ENCODE measurements at places on chromosomes 1 and 21.

DNA sequence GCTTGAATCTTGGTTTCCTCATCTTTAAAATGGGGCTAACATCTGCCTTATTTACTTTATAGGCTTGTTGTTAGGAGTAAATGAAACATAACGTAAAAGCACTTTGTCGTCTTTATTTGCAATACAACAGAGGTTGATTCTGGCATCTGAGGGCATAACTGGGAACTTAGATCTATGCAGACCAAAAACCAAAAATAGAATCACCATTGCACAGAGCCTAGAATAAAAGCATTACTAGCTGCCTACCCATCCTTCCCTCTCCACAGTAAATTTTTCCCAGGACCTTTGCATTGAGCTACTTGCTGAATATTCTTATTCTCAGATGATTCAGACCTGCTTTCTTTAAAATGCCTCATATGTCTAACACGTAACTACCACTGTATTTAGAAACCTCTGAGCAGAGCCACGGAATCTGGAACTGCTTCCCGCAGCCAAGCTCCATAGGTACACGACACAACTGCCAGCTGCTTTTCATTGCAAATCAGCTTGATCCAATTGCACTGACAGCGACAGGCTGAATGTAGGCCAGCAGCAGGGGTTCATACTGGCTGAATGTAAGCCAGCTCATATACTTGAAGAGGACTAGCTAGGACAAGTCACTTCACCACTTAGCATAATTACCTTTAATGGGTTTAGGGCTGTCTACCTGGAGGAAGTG, 33.2 kb upstream of the SERBP1 start:
- peak; percentile 89 for DNase-seq

DNA sequence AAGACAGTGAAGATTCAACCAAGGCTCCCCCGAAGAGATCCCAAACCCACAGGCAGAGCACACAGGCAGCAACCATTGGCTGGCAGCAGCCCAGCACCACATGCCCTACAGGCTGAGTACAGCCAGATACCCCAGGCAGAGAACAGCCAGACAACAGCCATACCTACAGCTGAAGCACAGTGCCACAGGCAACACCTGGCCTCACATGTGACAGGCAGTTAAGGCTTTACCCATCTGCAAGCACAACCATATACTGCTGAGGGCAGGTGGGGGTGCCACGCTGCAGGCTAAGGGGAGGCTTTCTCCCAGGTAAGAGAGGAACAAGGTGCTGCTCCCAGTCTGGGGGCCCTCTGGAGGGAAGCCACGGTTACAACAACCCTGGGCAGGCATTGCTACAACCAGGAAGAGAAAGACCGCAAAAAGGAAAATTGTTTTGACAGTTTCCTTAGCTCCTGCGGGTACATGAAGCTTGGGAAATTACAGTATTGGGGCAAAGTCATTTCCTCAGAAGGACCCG, 12.3 kb downstream of the CHIT1 start:
- DNase-seq: no peak

DNA sequence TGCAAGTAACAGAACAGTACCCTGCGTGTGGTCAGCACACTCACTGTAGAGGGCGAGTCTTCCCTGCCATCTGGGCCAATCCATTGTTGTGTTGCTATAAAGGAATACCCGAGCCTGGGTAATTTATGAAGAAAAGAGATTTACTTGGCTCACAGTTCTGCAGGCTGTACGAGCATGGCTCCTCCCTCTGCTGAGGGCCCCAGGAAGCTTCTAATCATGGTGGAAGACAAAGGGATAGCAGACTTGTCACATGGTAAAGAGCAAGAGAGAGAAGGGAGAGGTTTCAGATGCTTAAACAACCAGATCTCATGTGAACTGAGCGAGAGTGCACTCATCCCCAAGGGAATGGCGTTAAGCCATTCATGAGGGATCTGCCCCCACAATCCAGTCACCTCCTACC, 126.2 kb downstream of the CNIH3 start:
- DNase-seq: no peak

DNA sequence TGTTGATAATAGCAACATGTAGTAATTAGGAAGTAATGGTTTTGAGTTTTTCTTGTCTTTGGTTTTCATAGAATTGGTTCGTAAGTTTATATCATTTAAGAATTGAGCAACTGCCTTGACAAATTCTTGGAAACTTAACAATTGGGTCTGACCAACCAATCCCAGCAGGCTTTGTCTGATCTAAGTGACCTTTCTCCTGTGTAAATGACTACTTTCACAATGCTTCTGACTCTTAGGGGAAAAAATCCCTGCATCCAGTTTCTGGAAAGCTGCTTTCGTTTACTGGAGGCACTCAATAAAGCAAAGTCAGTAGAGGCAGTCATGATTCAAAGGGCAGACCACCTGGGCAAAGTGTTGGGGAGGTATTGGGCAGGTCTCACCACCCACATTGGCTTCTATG, 303.6 kb upstream of the FAM78B start:
- no peak for DNase-seq

DNA sequence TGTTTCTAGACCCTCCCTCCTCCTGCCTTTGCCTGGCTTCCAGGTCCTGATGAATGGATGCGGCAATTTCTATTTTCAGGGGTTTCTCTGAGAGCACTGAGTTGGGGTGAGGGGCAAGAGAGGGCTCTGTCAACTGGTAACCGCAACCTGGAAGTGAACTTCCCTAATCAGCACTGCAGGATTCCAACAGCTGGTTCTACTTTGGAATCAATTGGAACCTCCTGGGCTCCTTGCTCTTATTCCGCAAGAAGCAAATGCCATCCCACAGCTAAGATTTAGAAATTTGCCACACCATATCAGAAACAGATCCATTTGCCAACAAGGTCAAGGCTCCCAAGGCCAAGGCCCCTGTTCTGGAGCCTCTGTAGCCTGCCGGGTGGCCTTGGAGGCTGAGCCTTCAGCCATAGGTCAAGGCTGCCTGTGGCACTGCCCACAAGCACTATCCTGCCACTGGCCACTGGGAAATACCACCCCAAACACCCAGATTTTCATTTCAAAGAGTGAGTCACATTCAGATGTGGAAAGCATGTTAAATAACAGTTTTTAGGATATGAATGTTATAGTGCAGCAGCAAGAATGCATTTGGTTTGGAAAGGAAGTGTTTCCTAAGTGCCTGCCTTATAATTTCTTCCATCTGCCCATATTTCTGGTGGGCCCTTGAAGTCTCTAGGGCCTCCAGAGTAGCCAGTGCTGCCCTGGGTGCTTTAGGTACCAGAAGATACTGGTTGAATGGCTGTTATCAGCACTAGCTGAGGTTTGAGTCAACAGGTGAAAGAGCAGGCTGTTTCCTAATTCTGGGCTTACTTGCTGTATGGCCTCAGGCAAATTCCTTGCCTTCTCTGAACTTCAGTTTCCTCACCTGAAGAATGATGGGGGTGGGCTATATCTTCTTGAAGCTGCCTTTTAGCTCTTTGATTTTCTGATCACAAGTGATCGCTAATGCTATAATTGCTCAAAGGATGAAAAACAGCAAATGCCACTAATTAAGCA, 56.3 kb upstream of the JUN start:
- peak; percentile 31 for DNase-seq

DNA sequence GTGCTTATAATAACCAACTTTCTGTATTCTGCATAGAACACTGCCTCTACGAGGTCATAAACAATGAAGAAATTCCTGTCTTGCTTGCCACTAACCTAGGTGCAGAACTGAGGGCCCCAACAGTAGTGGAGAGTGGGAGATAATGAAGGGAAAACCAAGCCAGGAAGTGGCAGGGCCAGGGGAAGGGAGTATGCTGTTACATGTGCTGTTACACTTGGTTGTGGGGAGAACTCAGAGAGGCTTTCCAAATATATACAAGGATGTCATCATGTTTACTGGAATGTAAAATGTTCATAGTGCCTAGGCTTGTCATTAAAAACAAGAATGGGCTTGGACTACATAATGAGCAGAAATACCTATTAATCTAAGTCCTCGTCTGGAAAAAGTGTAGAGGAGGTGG, 31.1 kb downstream of the NHLH2 start:
- no peak for DNase-seq

DNA sequence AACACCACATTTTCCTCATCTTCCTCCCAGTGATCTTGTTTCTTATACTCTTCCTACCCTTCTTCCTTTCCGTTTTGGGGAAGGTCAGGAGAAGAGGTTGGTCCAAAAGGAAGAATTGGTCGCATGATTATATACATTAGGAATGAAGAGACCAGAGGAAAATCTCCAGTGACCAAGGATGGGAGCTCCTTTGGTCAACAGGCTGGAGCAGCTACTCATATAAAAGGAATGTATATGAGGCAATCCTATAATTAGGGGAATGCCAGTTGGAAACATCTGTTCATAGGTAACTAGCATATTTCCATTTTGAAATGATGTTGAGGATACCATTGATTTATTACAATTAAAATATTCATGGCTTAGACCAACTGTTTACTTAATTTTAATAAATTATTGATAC, 114.5 kb downstream of the LRRC40 start:
- DNase-seq: no peak
